ENCODE measurements at places on chromosomes 2 and 18.
A peak's percentile ranks its signal among the peaks of the same experiment; 100 is the strongest.

DNA sequence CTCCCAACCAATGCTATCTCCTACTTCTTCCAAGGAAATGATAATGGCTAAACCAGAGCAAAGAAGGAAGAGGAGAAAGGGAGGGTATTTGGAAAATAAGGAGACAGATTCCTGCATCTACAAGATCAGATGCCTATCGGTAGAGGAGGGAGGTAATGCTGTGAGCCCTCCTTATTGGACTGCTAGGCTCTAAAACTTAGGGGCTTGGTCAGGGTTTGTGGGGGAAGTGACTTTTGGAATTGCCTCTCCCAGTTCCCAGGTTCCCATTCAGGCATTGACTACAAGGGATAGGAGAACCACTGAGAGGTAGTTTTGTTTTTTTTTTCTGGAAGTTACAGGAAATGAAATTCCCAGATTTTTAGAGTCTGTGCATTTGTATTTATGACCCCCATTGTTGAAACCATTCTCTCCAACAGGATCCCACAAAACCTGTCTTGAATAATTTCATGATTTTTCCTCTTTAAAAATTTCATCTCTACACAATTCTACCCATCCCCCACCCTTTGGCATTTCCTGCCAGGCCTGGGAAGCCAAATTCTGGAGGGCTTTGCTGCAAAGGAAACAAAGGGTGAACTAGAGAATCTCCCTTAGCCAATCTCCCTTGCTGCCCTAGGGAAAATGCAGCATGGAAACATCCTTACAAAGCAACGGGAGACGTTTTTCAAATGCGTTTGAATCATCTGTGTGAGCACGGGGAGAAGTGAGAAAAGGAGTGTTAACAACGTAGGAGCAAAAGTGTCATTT is 282.1 kb upstream of the EPAS1 start:
- DNase-seq, result no peak

- no peak for DNase-seq
Measured at GRCh38 chr2:67346718-67347407, 50.3 kb upstream of the ETAA1 start.

GRCh38 chr2:156399224-156399949 is 36.8 kb upstream of the GPD2 start:
- no peak for DNase-seq

DNA sequence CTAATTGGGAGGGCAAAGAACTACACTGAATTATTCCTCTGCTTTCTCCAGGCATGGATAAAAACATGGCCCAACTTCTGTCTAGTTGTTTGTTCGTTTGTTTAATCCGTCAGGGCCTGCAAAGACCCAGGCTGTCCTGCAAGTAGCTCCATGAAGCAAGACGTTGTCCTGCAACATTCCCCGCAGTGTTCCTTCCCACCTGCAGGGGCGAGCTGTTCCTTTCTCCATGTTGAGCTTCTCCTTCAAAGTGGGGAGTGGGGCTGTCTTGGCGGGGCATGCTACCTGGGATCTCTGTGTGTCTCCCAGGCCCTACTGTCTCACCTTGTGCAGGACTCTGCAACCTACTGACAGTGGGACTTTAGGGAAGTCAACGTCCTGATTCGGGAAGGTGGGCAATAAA is 264.0 kb upstream of the SMIM21 start:
- DNase-seq, result no peak

- DNase-seq, result no peak
Measured at GRCh38 chr2:237593596-237594320, 3.2 kb upstream of the RAB17 start.

GRCh38 chr18:49479381-49480137 is 7.5 kb downstream of the C18orf32 start:
- DNase-seq, result no peak

DNA sequence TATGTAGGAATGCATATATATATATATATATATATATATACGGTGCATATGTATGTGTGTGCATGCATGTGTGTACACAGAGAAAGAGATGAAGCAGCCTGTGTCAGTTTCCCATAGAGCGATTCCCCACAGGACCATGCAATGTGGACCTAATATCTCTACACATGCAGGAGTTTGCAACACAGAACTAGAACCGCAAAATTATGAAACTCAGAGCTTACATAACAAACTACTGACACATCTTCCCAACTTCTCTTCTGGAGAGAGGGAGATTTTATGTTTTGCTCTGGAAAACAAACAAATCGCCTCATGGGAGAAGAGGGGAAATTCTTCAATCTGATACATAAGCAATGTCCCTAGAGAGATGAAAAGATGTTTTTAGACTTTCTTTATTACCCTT is 377.2 kb downstream of the LRATD1 start:
- no peak for DNase-seq

- peak; percentile 54 for DNase-seq
Measured at GRCh38 chr2:174634130-174635014, 36.8 kb upstream of the WIPF1 start.

GRCh38 chr2:38794235-38794946 is 16.4 kb downstream of the GEMIN6 start:
- no peak for DNase-seq

DNA sequence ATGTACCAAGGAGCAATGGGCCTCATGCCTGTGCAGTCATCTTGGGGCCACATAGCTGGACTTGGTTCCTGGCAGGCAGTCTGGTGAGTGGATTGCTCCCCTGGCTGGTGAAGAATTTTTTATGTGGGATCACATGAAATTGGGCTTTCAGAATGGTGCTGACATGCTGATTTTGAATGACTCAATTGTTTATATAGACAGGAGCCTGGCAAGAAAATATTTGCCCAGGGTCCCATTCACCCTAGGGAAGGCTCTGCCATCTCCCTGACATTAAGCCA is 266.9 kb downstream of the DYSF start:
- no peak for DNase-seq

DNA sequence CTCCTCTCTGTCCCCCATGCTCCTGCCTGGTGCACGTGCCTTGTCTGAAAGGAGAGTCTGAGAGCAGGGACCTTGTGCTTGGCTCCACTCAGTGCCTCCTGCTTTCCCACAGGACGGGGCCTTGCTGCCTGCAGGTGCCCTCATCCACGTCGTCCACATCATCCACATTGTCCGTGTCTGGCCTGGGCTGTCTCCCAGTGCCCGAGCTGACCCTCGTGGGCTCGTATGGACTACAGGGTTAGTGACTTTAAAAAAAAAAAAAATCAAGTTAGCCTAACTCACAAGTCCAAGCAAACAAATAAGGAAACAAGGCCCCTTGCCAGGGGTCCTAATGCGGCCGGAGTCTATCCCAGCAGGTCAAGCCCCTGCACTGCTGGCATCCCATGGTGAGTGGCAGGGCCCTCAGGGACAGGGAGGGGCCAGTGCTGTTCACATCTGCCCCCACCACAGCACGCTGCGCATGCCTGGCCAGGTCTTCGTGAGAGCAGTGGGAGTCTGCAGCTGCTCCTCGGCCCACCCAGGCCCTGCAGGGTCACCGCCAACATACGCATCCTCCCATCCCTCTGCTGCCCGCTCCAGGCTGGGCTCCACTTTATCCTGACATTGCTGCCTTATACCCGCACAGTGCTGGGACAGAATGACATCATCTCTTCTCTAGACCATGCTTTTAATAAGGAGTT is 232.6 kb downstream of the NDUFA10 start:
- no peak for DNase-seq

GRCh38 chr2:222709191-222709891 is 37.9 kb downstream of the MOGAT1 start:
- DNase-seq, result peak; percentile 45

DNA sequence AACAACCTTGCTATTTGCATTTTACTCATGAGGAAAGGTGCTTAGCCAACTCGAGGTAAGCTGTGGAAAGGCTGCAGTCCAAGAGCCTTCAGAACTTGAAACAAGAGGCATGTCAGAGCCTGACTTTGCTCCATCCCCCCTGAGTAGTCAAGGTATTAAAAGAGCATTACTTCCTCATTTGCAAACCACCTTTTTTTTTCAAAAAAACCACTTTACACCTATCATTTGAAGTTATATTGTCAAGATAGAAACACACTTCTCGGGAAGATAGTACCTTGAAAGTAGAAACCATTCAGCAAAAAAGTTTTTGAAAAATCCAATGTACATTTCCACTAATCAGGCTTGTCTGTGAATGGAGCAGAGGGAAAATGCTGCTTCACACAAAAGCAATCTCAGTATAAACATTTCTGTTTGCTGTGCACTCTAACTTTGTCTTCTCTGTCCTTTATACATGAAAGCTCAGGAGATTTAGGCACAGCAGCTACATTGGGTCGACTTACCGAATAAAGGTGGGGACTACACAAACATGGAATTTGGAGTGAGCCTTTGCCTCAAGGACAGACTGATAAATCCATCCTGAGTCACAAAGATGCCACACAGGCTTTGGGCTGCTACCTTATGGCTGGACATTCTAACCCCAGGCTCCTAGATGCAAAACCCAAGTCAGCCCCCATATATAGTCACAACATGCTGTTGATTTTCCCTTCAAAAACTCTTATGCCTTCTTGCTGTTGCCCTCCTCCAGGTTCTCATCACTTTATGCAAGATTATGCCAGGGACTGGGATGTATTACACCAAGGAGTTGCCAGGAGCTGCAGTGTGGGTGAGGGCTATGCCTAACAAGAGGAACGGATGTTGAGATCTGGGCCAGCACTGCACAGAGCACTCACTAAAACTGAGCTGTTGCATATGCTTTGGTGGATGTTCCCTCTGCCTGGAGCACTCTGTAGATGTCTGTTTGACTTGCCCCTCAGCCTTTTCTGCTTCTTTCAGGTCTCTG is 41.4 kb upstream of the EML4 start:
- DNase-seq, result peak; percentile 31

DNA sequence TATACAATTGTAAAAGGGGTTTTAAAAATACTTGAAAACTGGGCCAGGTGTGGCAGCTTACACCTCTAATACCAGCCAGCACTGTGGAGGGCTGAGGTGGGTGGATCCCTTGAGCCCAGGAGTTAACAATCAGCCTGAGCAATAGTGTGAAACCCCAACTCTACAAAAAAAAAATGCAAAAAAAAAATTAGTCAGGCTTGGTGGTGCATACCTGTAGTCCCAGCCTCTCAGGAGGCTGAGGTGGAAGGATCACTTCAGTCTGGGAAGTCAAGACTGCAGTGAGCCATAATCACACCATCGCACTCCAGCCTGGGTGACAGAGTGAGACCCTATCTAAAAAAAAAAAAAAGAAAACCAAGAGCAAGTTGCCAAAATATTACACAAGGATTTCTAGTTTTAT is 182.7 kb downstream of the UBE2E3 start:
- DNase-seq, result peak; percentile 28

DNA sequence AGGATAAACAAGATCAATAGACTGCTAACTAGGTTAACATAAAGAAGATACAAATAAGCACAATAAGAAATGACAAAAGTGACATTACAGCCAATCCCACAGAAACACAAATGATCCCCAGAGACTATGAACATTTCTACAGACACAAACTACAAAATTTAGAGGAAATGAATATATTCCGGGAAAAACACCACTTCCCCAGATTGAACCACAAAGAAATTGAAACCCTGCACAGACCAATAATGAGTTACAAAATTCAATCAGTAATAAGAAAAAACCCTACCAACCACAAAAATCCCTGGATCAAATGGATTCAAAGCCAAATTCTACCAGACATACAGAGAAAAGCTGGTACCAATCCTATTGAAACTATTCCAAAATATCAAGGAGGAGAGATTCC is 232.4 kb upstream of the RBMS1 start:
- no peak for DNase-seq

DNA sequence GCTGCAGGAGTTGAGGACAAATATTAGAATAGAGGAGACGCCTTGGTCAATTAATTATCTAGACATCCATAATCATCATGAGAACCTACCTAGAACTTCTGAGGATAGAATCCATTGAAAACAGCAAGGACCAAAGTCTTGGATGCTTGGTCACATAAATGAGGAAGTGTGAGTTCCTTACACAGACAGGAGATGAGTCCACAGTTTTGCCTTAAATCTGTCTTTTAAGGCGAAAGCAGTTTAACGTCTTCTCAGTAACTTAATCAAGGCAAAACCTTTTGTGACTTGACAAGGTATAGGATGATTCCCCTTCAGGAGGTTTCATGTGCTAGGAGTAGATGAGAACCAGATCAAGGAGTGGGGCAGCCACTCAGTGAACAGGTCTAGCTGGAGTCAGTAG is 1783.2 kb upstream of the CELF4 start:
- DNase-seq, result no peak

DNA sequence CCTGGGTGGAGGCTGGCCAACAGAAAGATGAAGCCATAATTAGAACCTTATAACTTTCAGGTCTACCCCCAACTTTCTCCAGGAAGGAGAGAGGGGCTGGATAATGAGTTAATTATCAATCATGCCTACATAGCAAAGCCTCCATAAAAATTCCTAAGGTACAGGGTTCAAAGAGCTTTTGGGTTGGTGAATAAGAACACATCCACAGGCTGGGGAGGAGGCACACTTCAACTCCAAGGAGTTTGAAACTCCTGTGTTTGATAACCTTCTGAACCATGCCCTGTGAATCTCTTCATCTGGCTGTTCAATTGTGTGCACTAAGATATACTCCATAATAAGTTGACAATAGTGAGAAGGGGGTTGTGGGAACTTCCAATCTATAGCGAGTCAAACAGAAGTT is 552.3 kb downstream of the TDRD15 start:
- no peak for DNase-seq

DNA sequence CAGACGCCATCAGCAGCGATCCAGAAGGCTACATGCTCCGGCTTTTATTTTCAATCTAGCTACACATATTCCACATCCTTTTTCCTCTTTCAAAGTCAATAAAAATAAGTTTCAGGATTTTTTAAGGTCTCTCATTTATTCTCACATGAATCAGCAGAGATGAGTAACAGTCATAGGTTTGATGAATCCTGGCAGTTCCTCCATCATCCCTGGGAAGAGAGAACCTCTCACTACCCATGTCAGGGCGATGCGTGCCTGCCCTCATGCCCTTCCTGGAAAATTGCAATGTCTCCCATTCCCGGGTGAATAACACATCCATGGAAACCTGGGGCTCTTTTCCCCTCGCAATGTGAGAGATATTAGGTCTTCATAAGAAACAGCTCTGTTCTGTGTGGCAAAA is 301.1 kb upstream of the SMIM21 start:
- no peak for DNase-seq

- DNase-seq, result no peak
Measured at GRCh38 chr2:14257801-14258507, 374.6 kb upstream of the LRATD1 start.

DNA sequence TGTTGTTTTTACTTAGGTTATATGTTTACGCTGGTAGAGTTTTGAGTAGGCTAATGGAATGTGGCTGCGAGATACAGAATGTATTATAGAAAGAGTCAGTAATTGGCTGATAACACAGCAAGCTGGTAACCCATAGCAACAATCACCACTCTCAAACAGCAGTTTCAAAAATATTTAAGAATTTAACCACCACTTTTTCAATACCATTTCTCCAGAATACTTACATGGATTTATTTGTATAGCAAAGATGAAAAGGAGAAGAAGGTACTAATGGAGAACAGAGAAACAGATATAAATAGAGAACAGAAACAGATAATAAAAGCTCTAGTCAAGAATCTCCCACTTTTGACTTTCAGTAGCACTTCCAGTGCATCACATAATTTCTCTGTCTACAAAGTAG is 188.3 kb upstream of the SLC39A10 start:
- DNase-seq, result no peak

- DNase-seq, result no peak
Measured at GRCh38 chr2:209986415-209986814, 16.0 kb upstream of the RPE start.

- DNase-seq, result no peak
Measured at GRCh38 chr2:45932278-45932975, 281.0 kb downstream of the PRKCE start.

GRCh38 chr2:239275044-239275685 is 125.7 kb downstream of the HDAC4 start:
- DNase-seq, result peak; percentile 87
